ENCODE measurements at places on chromosomes 11 and 22.

DNA sequence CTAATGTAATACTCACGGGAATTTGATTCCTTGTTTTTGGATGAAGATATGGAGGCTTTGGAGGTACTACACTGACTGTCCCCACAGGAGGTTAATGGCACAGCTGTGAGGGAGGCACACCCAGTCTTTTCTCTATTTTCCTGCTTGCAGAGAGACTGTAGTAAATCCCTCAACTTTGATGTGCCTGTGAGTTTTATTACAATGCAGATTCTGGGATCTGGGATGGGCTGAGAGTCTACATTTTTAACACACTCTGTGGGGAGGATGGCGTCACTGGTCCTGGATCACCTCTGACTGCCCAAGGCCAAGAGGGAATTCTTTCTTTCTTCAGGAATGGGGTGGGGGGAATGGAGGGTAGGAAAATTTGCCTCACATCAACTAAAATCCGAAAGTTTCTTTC, 80.2 kb upstream of the NTM start:
- DNase-seq = no peak

GRCh38 chr22:35274154-35274871, 17.0 kb downstream of the HMGXB4 start:
- DNase-seq = no peak

- no peak for DNase-seq
These were observed 11.0 kb downstream of the SLC29A2 start for GRCh38 chr11:66360406-66361073.

- no peak for DNase-seq
These were observed 77.5 kb downstream of the PPP6R3 start for GRCh38 chr11:68538025-68538424.

GRCh38 chr22:36590441-36591056, 61.6 kb upstream of the EIF3D start:
- DNase-seq = no peak

DNA sequence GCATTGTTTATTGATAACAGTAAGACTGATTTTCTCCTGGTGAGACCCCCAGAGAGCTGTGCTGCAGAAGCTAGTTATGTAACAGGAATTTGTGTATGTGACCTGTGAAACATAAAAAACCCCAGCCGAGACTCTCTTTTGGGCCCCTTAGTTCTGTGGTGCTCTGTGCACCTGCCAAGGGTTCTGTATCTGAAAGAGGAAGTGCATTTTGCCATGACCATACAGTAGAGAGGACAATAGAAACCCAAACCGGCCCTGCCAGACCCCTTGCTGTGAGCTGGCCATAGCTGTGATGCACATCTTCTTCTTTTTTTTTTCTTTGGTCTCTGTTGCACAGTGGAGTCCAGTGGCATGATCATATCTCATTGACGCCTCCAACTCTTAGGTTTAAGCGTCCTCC, 31.4 kb upstream of the APOL5 start:
- peak; percentile 19 for DNase-seq

DNA sequence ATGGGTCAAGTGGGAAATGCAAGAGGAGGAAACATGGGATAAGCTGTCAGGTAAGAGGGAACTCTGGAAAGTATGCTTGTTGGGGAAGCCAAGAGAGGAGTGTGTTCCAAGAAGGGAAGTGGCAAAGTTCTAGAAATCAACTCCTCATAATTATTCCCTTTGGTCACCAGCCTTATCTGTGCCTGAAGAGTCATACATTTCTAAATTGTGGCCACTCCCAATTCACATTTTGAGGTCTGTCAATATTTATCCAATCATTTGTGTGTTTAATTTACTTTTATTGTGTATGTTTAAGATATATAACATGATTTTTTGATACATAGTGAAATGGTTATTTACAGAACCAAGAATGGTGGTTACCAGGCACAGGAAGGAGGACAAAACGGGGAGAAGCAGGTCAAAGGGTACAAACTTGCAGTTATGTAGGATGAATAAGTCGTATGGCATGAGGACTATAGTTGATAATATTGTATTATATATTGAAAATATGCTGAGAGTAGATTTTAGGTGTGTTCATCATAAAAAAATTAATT, 131.7 kb downstream of the GRIA4 start:
- no peak for DNase-seq

GRCh38 chr11:116262370-116262769, 510.4 kb downstream of the BUD13 start:
- no peak for DNase-seq

DNA sequence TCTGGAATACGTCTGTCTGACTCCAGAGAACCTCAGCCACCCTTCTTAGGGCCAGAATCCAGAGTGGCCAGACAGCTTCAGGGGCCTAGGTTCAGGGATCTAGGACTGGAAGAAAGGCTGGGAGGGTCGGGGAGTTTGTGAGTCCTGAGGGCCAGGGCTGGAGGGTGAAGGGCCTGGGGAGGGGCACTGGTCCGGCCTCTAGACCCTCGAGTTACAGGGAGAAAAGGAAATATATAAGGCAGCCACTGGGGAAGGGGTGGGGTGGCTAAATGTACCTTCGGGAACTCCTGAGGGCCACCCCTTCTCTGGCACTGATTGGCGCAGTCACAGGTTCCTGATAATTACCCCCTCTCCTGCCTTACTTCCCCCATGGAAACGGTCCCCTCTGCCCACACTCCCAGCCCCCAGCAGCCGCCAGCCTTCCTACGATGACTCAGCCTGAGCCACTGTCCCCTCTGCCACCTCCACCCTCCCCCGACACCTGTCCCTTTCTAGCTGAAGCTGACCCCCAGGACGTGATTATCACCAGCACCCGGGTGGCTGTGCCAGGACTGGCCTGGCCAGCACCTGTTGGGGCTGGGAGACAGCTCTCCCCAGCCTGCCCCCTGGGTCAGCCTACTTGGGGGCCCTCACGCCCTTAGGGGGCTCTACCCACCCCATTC, 26.4 kb downstream of the MB start:
- no peak for DNase-seq

GRCh38 chr11:3867209-3868091, 12.0 kb downstream of the STIM1 start:
- no peak for DNase-seq

GRCh38 chr22:46508491-46508999, 28.9 kb downstream of the CELSR1 start:
- no peak for DNase-seq

- DNase-seq = no peak
These were observed 1157.5 kb upstream of the RAG2 start for GRCh38 chr11:37755521-37755920.

DNA sequence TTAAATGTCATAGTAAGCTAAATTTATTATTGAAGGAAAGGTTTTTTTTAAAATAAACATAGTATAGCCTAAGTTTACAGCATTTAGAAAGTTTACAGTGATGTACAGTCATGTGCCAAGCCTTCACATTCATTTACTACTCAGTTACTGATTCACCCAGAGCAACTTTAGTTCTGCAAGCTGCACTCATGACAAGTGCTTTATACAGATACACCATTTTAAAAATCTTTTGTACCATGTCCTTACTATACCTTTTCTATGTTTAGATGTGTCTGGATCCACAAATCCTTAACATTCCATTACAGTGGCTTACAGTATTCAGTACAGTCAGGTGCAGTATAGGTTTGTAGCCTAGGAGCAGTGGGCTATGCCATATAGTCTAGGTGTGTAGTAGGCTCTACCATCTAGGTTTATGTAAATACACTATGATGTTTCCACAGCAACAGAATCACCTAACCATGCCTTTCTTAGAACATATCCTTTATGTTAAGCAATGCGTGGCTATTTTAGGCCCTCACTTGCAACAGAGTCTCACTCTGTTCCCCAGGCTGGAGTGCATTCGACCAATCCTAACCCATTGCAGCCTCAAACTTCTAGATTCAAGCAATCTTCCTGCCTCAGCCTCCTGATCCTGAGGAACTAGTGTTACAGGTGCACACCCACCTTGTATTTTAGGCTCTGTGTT, 79.5 kb upstream of the SLC25A18 start:
- DNase-seq = no peak

DNA sequence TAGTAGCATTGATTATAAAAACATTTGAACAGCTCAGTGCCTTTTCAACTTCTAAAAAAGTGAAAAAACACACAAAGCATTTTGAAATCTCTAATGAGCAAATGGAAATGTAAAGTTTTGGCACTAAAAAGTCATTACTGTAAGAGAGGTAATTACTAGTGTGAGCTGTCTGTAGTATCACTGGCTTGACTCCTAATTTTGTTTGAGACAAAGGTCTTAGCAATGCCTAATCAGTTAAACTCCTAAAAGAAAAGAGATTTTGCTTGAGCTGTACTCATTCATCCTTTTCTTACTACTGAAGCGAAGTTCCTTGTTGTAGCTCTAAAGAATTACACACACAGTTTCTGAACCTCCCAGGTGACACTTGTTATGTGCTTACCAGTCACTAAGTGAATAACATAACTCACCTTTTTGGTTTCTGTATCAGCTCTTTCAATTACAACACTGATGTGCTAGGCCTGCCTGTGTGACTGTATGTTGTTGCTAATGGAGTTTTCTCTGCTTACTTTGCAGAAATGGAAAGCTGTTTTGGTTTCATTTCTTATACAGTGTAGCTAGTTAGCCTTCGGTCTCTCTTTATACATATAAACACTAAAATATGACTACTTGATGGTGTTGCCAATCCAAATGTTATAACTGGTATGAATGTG, 924.4 kb upstream of the TENM4 start:
- DNase-seq = no peak

GRCh38 chr22:43174941-43175531, 11.9 kb downstream of the TTLL12 start:
- peak; percentile 23 for DNase-seq

DNA sequence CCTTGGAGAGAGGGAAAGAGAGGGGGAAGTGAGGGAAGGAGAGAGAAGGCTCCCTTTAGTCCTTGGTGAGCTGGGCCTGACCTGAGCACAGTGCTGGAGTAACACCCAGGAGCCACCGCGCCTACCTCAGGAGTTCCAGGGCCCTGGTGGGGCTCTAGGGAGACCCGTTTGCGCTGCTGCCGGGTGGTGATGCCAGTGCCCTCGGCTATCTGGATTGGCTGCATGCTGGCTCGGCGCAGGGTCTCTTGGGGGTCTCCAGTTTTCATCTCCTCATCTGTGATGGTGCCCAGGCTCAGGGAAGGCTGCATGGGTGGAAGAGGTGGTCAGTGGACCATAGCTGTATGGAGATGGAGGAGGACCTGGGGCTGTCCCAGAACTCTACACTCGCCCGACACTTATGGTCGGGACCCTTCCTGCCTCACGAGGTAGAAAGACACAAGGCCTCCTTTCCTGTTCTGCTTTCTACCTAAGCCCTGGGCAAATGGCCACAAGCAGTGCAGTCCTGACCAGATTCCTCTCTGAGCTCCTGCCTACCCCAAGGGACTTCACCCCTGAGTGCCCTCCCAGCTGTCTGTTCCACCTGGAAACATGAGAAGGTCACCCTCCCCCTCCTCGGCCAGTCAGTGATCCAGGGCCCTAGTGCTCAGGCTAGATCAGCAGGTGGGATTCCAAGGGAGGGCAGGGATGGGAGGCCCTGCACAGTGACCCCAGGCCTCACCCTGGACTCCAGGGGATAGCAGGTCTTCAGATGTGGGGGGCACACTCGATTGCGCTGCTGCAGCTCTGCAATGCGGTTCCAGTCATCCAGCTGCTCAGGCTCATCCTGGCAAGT, 6.0 kb downstream of the IL18BP start:
- DNase-seq = no peak

GRCh38 chr11:7538031-7538430, 24.2 kb downstream of the PPFIBP2 start:
- no peak for DNase-seq

DNA sequence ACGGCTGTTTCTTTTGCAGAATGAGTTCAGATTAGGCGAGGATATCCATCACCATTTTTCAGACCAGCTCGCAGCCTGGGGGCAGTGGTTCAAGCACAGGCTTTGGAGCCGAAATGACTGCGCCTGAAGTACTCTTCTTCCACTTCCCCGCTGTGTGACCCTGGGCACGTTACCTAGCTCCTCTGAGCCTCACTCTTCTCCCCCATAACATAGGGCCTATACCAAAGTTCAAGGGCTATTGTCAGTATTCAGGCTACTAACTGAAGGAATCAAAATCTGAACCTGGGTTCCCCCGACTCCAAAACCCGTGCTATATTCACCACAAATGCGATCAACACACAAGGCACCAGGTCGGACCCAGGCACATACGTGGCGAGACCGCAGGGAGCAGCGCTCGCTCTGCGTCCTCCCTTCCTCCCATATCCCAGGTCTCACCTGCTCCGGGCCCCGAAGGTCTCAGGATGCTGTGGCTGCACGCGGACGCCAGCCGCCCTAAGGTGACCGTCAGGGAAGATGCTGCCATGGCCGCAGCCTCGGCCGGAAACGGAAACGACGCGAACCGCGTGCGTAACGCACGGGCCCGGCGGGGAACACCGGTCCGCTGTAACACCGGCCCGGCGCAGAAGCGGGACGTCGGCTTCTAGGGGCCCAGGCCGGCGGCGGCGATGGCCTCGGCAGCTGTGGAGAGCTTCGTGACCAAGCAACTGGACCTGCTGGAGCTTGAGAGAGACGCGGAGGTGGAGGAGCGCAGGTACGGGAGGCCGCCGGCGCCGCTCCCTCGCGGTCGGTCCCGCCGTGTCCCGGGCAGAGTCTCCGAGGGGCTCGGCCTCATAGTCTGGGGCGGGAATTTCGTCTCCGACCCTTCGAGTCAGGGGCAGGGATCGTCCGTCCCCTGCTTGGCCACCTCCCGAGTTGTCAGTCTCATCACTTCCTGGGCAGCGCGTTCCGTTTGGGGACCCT, at the start of the genes IGHMBP2 and MRPL21:
TSS of gene IGHMBP2 (plus strand) at position 604 of the 960 bp plus-strand sequence. CDS start at position 666, 62 bp downstream.
TSS of gene MRPL21 (minus strand) at position 545 of the 960 bp plus-strand sequence. CDS start at position 523, 22 bp downstream.
- peak; percentile 85 for DNase-seq

DNA sequence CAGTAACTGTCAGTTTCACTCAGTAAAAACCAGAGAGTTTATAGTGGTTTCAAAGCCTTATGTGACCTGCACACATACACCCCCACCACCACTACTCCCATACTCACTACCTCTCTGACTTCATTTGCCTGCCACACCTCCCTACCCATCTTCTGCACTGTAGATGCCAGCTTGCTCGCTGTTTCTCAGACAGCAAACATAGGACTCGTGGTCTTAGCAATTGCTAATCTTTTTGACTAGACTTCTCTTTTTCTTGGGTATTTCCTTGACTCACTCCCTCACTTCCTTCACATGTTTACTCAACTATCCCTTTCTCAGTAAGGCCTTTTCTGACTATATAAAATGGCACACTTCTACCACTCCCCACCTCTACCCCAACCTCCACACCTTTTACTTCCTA, 27.8 kb downstream of the CEP295 start:
- DNase-seq = no peak

DNA sequence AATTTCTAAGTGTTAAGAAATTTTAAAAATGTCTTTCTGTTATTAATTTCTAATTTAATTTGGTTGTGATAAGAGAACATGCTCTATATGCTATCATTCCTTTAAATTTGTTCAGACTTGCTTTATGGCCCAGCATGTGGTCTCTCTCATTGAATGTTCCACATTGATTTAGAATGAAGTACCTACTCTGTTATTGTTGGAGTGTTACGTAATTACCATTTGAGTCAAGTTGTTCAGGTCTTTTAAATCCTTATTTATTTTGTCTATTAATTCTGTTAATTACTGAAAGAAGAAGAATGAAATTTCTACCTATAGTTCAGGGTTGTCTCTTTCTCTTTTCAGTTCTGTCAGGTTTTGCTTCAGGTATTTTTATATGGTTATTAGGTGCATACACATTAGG, 57.0 kb downstream of the PRMT3 start:
- DNase-seq = peak; percentile 56
